SJCRH30 (cell line): ENCODE measurements at places on chromosomes 12 and 14.

- H3K4me1 ChIP-seq: no peaks in the 10 kb centered on the region
- H3K4me3 ChIP-seq: no peak overlapping the region
- no peak overlapping the region for H3K27ac ChIP-seq
- no peaks in the 10 kb centered on the region for H3K36me3 ChIP-seq
Observed at GRCh38 chr12:92431146-92431545, 271.6 kb upstream of the PLEKHG7 start.

DNA sequence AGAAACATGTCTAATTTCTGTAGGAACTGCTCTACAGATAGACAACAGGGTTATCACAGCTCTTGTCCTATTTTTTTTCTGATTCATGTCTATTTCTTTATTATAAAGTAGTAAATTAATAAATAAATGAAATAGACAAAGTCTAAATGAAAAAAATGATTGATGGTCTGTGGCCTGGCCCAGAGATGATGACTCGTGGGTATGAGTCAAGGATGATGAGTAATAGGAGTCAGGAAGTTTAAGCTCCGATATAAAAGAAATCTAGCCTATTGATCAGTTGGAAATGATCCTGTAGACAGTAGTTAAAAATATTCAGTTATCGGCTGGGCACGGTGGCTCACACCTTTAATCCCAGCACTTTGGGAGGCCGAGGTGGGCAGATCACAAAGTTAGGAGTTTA is 90.6 kb upstream of the RTL1 start:
- peaks cover 86% of the 10 kb centered on the region for H3K36me3 ChIP-seq
- H3K27ac ChIP-seq: no peak overlapping the region
- no peaks in the 10 kb centered on the region for H3K27me3 ChIP-seq
- 0 out of 2 replicates have a peak, but pooled peaks cover 3% of the 10 kb centered on the region for H3K4me1 ChIP-seq

DNA sequence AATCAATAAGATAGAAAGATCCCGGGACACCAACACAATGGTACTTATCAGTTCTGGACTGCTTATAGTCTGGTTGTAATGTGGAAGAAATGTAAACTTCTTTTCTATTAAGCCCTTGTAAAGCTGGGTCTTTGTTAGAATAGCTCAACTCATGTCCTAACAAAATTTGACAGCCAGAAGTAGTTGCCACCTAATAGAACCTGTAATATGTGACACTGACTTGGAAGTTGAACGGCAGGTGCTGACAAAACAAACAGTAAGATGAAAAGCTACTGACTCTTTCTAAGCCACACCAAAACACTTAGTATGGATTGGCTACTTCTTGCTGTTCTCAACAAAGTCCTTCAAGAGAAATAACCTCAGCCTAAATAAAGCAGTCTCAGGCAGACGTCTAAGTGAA is 56.6 kb downstream of the KIF21A start:
- DNase-seq: no peak
- no peaks in the 10 kb centered on the region for H3K4me1 ChIP-seq
- no peaks in the 10 kb centered on the region for H3K27me3 ChIP-seq
- no peak overlapping the region for H3K27ac ChIP-seq
- no peaks in the 10 kb centered on the region for H3K36me3 ChIP-seq

GRCh38 chr14:81161088-81161487 is 59.7 kb downstream of the GTF2A1 start:
- no peaks in the 10 kb centered on the region for H3K27me3 ChIP-seq
- H3K27ac ChIP-seq: no peak overlapping the region
- no peak for DNase-seq
- H3K36me3 ChIP-seq: no peaks in the 10 kb centered on the region

DNA sequence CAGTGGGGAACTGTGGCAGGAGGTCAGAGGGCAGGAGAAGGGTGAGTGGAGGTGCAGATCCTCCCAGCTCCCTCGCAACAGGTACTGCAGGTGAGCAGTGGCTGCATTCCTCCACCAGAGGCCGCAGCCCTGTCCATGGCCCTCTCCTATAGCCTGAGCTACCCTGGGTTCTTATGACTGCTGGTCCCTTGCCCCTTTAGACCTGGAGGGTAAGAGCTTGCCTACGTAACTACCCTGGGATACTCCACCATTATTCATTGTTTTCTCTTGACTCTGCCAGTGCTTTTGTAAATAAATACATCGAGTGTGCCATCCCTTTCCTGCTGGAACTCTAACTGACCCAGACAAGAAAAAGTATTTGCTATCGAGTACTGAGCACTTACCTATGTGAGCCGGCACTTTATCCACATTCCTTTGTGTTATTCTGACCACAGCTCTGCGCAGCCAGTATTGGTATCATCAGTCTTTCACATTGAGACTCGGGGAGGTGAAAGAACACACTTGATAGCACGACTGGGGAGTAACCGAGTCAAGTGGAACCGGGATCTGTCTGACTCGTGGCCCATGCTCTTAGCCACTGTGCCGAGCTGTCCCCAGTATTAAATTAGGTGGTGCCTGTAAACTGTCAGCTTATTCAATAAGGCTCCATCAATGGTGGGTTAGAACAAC is 38.5 kb downstream of the LTBP2 start:
- no peak for DNase-seq
- H3K27me3 ChIP-seq: no peaks in the 10 kb centered on the region
- peak overlapping the region; percentile 95 for H3K27ac ChIP-seq
- H3K36me3 ChIP-seq: no peaks in the 10 kb centered on the region
